ENCODE measurements at places on chromosomes 13 and 19.

DNA sequence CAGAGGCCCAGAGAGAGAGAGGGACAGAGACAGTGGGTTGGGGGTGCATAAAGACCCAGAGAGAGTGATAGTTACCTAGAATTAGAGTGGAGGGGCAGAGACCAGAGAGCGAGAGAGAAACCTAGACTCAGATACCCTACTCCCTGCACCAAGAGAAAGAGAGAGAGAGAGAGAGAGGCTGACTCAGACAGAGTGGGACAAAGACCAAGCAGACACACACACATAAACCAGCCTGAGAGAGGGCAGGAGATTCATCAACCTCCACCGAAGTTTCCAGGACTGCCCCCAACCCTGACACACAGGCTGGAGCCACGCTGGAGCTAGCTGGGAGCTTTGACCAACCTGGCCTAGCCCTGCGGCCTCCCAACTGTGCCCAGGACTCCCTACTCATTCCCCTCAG is 12.9 kb downstream of the SYT3 start:
- no peak for DNase-seq

- DNase-seq: no peak
These were observed 9.6 kb upstream of the CEACAM5 start for GRCh38 chr19:41698746-41699230.

DNA sequence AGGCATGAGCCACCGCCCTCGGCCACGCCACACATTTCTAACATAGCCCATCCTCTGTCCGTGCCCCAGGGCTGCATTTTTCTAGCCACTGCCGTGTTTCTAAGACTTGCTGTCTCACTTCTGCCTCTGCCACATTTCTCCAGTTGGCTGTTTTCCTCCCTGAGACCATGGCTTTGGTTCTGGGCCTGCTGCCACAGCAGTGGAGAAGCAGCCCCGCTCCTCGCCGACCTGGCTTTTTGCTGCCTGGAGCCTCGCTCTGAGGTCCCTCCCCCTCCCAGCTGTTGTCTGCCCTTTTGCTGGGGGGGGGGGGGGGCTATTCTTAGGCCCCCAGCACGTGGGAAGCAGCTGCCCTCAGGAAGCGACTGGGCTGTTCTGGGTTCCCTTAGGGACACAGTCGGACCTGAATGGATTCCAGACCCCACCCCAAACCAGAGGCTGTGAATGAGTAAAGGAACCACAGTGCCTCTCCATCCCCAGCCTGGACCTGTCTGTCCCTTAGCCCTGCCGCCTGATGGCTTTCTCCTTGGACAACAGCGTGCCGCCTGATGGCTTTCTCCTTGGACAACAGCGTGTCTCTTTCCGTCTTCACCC is 3.3 kb downstream of the GYS1 start:
- no peak for DNase-seq

GRCh38 chr19:55550321-55550650 is 4.9 kb upstream of the SBK3 start:
- DNase-seq: no peak

DNA sequence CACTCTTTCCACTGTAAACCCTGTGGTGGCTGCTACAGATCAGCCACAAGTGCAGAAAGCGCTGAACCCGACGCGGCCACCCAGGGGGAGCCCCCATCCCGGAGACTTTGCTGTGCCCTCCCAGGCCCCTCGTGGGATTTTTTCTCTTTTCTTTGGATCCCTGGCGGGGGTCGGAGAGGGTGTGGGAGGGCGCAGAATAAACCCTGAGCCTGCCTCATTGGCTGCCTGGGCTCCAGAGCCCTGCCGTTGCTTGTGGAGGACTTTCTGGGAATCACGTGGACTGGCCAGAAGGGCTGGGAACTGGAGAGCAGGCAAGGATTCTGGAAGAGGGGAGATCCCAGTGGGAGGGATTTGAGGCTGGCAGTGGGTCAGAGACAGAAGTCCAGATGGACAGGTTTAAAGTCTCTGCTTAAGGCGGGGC is 24.9 kb downstream of the GADD45B start:
- DNase-seq: no peak

GRCh38 chr19:18975869-18976268 is 34.9 kb upstream of the HOMER3 start:
- DNase-seq: no peak

GRCh38 chr13:113305208-113305607 is 8.2 kb downstream of the LAMP1 start:
- DNase-seq: no peak

DNA sequence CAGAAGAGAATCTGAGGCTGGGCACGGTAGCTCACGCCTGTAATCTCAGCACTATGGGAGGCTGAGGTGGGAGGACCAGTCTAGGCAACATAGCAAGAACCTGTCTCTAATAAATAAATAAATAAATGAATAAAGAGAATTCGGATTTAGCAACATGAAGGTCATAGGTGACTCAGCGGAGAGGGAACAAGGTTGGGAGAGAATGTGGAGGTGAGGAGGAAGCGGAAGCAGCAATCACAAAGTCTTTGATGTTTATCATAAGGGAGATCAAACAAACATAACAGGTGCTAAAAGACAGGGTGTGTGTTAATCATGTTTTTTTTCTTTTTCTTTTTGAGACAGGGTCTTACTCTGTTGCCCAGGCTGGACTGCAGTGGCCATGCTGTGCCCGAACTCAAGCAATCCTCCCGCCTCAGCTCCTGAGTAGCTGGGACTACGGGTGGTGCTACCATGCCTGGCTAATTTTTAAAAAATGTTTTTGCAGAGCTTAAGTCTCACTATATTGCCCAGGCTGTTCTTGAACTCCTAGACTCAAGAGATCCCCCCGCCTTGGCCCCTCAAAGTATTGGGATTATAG is 16.3 kb downstream of the PBX4 start:
- no peak for DNase-seq

DNA sequence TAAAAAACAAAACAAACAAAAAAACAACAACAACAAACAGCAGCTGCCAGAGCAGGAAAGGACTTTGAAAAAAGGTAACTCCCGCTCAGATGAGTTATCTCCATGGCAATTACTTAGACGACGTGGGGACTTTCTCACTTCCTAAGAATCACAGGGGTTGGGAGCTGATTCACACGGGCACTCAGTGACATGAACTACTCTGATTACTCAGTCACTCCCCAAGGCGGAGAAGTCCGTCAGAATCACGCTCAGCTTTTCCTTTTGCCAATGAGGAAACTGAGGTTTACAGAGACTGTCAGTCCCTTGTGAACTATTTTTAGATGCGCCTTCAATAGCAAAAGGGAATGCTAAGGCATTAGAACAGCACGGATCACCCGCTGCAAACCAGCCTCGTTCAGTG is 32.3 kb upstream of the MATK start:
- DNase-seq: no peak

GRCh38 chr13:74751739-74752138 is 617.5 kb upstream of the KLF12 start:
- no peak for DNase-seq

GRCh38 chr13:108733022-108733560 is 103.7 kb downstream of the MYO16 start:
- DNase-seq: no peak

- no peak for DNase-seq
These were observed 72.9 kb upstream of the GPR183 start for GRCh38 chr13:99379856-99380801.

GRCh38 chr19:6279620-6279930 is 200 bp downstream of the MLLT1 start:
- DNase-seq: no peak

GRCh38 chr19:43132696-43133095 is 50.2 kb upstream of the PSG2 start:
- DNase-seq: no peak

- no peak for DNase-seq
These were observed 1.5 kb downstream of the ZIC5 start for GRCh38 chr13:99969919-99970650.

DNA sequence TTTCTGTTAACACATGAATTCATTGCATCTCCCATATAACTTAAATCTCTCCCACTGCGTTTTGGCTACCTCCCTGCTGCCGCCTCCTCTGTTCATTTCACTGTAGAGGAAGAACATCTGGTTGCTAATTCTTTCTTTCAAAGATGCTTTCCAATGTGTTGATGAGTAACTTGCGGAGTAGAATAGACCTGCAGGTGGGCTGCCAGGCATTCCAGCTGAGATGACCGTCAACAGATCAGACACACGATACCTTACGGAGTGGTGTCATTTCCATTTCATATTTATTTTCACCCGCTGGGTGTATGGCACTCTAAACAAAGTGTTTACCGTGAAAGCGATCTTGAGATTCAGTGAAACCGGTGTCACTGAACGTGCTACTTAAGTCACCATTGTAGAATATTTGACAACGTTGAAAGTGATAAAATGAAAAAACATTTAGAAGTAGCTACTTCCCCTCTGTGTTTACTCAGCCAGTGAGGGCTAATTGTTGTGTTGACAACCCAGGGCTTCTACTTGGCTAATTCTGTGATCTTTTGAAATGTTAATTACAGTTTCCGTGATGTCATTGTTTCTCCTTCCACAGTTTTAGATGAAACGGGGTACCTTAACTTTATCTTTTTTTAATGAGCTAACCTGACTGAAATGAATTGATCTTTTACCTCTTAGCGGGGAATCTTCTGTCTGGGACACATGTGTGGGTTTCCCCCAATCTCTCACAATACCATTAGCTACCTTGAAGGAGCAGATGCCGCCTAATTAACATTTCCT is 228.5 kb upstream of the ARGLU1 start:
- DNase-seq: no peak

DNA sequence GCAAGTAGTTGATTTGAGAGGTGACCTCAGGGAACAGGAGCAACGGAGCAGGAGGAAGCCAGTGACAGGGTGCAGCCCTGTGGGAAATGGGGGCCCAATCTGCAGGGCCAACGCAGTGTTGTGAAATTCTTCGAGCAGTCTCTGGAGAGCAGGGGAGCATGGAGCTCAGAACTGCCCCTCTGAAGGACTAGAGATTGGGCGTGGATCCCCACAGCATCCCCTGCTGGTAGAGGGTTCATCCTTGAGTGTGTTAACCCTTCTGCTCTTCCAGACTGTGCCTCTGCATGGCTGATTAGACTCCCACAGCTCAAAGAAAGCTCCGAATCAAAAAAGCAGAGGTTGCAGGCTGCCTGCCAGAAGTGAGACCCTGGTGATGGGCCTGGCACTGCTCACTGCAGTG is 77.9 kb upstream of the UQCRFS1 start:
- DNase-seq: no peak

- no peak for DNase-seq
These were observed at the start of gene ATXN8OS for GRCh38 chr13:70107498-70108281. Gene ATXN8OS, plus strand, starts transcription at chr13:70107826.

DNA sequence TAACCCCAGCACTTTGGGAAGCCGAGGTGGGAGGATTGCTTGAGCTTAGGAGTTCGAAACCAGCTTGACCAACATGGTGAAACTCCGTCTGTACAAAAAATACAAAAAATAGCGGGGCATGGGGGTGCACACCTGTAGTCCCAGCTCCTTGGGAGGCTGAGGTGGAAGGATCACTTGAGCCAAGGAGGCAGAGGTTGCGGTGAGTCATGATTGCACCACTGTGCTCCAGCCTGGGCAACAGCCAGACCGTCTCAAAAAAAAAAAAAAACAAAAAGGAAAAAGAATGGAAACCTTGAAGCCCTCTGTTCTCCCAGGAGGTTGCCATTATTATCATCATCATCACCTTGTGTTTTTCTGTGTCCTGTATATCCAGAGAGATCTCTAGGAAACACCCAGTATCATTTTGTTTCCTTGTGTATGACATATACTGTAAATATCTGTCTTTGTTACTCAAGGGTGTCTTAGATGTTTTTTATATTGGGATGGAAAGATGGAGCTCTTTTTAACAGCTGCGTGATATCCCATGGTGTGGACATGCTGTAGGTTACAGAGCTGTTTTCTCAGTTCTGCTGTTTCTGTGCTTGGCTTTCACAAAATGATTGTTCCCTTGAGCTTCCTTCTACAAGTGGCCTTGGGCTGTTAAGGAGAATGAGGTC is 11.8 kb downstream of the CHAF1A start:
- DNase-seq: no peak

DNA sequence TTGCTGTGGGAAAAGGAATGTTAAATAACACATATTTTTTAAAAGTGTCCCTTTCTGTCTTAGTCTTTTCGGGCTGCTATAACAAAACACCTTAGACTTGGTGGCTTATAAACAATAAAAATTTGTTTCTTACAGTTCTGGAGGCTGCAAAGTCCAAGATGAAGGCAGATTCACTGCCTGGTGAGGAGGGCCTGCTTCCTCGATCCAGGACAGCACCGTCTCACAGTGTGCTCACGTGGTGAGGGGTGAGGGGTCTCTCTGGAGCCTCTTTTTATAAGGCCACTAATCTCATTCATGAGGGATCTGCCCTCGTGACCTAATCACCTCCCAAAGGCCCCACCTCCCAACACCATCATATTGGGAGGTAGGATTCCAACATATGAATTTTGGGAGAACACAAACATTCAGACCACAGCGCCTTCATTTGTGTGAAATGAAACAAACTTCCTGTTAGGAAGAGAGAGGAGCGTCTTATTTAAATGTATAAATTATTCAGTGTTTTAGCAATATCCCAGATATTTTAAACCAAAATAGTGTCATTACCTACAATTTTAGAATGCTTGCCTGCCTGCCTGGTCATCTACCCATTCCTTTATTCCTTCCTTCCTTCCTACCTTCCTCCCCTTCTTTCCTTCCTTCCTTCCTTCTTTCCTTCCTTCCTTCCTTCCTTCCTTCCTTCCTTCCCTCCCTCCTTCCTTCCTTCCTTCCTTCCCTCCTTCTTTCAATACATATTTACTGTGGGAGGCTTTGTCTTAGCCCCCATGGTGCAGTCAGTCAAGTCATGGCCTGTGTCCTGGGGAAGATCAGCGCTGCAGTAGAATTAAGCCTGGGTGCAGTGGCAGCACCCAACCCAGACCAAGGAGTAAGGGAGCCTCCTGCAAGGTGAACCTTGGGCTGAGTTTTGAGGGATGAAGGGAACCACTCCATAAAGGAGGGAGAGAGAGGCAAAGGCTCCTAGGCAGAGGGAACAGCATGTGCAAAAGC is 84.2 kb downstream of the TEX26 start:
- DNase-seq: no peak

- no peak for DNase-seq
These were observed 17.2 kb downstream of the PKN1 start for GRCh38 chr19:14450168-14450874.

DNA sequence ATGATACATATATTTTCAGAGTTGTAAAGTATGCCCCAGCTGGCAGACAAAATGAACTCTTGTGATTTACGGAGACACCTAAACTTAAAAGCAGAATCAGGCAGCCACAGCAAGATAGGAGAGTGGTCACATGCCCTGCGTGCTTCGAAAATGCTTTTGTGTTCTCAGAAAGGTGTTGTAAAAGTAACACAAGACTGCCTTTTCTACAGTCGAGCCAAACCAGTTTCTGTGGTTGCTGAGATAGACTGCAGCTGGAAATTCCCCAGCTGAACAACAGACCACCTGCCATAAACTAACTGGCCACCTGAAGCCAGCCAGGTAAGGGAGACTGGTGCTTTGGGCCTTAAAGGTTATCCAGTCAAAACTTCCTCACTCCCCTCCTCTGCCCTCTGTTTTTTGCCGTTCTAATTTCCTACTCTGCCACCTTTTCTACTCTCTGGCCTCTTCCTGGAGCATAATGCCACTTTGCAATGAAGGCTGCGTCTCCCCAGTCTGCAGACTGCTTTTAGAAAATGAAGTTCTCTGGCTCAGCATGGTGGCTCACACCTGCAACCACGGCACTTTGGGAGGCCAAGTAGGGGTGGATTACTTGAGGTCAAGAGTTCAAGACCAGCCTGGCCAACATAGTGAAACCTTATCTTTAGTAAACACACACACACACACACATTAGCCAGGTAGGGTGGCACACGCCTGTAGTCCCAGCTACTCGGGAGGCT is 381.2 kb upstream of the SLITRK1 start:
- no peak for DNase-seq

GRCh38 chr19:45498411-45499195 is at the start of gene PPM1N:
Gene PPM1N, plus strand, starts transcription at chr19:45498443. Its CDS starts 30 bp downstream, at chr19:45498473.
- no peak for DNase-seq

All from posterior cingulate gyrus (tissue), 11 donors.